ENCODE measurements at places on chromosomes 3 and 15.

DNA sequence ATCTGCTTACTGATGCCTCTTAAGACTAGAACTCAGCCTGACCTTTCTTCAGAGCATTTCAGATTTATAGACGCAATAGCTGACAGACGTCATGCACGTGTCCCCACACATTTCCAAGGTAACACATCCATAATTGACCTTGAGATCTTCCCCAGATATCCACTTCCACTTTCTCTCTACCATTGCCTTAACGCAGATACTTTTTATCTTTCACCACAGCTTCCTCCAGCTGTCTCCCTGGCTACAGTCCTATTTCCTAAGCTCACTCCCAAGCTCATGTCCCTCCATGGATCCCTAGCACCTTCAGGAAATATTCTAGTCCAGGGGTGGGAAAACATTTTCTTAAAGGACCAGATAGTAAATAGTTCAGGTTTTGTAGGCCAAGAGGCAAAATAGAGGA is 173.0 kb upstream of the MITF start:
- no peak for DNase-seq

DNA sequence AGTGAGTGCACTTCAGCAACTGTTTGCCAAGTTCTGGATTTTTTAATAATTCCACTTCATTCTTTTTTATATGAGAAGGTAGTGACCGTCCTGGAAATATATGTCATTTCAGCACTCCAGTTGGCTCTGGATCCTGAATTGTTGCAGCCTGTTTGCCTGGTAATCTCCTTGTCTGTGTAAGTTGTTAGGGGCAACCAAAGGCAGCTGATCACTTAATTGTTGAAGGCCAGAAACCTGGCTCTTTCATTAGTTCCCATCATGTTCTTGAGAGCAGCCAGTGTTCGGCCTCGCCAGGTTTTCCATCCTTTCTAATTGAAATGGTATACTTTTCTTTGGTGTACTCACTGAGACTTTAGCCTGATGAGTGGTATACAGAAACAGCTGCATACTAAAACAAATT is 168.6 kb downstream of the SOX2 start:
- DNase-seq: no peak

- DNase-seq: peak; percentile 28
These were observed 96.8 kb downstream of the BBX start for GRCh38 chr3:107619549-107619948.

- no peak for DNase-seq
These were observed 30.1 kb downstream of the MYRIP start for GRCh38 chr3:39839484-39839883.
